ENCODE measurements at places on chromosomes 4 and X.
A peak's percentile ranks its signal among the peaks of the same experiment; 100 is the strongest.

GRCh38 chrX:69158166-69158980 lies 6.9 kb downstream of the PJA1 start:
- peak; percentile 25 for DNase-seq

DNA sequence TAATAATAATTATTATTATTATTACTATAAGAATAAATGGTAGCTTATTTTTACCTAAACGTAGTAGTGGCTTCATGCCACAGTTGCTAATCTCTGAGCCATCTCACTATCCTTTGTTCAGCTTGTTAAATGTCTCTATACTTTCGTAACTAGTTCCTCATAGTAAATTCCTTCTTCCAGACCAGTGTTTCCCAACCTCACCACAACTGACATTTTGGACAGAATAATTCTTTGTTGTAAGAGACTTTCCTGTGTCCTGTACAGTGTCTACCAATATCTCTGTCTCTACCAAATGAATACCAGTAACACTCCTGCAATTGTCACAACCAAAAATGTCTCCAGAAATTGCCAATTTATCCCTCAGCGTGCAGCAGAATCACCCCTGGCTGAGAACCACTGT lies 1040.9 kb downstream of the DMD start:
- no peak for DNase-seq

DNA sequence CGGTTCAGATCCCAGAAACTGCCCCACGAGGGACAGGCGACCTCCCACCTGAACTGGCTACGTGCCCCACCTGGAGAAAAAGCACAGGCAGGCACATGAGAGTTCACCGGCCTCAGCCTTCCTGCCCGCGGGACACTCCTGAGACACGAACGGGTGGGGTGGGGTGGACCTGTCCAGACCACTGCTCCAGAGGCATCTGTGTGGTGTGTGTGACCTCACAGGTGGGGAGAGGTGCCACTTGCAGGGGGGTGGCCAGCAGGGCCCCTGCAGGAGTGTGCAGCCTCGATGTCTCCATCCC lies 18.5 kb downstream of the NELFA start:
- DNase-seq = no peak

DNA sequence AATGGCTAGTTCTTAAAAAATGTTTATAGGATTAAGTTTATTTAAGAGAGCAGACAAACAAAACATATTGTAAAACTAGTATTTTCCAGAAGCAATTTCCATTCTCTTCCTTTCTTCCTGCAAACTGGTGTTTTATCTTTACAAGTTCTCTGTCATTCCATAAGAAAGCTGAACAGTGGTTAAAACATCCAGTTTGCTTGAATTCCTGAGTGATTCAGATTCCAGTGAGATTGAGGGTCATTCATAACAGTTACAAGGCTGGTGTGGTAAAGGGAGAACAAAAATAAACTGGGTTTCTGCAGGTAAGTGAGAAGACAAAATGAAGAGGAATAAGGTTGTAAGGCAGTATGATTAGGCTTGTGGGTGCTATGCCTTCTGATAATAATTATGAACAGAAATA lies 544.8 kb upstream of the DIPK2B start:
- DNase-seq = no peak

DNA sequence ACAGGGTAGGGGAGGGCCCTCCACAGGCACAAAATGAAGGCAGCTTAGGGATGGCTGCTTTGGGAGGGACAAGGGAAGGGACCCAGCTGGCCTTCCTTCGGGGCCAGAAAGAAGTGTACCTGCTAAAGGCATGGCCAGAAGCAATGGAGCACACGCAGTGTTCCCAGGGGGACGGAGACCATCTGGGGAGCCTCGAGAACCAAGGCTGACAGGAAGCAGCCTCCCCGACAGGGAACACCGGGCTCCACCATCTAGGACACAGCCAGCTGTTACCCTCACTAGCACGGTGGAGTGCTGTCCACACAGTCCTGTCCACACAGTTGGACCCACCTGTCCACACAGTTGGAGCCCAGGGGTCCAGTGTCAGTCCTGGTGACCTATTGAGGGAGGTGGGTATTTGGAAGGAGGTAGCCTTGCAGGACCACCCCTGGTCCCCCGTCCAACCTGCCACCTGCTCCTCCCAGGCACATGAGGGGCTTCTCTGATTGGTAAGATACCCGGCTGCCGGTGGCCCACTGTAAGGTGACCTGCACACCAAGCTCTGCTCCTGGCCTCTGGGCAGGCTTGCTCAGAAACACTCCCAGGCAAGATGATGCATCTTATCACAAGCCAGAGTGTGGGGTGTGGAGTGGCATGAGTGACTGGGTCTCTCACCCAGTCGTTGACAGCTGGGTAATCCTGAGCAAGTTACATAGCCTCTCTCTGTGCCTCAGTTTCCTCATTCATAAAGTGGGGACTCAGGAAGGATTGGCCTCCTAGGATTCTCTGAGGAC lies 20.5 kb upstream of the AFAP1 start:
- no peak for DNase-seq

DNA sequence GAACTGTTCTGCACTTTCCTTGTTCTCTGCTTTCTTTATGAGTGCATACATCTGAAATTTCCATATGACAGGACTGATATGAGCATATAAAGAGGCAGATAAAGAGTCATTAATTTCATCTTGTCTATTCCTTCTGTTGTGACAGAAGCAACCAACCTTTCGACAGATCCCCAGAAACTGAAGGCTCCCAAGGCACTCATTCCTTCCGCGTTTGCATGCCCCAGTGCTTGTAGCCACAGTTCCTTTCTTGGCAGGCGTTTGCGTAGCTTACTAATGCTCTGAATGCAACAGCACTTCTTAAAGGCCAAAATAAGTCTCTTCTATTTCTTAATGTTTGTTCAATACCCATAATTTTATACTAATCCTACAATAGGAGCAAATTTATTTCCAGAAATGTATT lies 94.0 kb upstream of the TBL1X start:
- no peak for DNase-seq

DNA sequence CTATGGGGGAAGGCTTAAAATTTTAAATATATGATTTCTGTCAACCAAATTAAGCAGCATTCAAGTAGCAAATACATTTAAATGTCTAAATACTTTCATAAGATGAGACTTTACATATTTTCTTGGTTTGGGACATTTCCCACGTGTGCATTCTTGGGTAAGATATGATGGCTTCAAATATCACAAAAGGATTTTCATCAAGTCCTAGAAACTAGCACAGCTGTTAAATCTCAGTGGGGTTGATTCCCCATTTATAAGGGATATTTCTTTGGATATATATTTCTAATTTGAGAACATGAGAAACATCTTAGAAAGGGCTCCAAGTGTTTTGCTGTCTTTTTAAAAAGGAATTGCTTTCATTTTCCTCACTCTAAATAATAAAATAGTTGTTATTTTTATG lies 90.2 kb downstream of the P2RY10 start:
- DNase-seq = no peak

DNA sequence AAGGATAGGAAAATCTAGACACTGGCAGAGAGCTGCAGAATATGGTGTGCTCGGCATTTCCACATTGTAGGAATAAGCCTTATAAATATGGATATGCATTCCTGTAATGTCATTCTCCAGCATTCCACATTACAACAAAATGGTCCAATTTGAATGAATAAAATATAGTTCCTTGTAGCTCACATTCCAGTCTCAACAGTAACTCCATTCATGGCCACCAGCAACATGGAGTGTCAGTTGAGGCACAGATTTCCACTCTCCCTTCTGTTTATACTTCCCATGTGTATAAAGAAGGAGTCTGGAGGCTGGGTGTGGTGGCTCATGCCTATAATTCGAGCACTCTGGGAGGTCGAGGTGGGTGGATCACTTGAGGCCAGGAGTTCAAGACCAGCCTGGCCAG lies 84.5 kb downstream of the AASDH start:
- no peak for DNase-seq

DNA sequence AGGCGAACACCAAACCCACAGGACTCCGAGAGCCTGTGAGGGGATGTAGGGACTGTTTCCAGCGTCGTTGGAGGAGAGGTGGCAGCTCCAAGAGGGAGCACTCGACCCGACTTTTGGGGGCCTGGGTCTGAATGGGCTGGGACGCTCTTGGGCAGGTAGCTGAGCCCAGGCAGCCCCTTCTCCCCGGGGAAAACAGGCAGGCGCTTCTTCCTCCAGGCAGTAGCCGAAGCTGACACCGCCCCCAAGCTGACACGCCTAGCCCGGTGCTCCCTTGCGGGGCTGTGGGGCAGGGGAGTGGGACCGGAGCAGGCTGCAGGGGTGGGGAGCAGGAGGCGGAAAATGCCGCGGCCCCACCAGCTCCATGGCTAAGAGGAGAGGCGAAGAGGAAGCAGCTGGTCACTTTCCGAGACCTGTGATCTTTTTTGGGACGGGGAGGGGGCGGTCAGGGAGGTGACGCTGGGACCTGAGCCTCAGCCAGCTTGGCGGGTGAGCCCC lies 4.2 kb downstream of the NKX1-1 start:
- DNase-seq = no peak

- no peak for DNase-seq
Measured at GRCh38 chr4:55468724-55469123, 73.0 kb downstream of the TMEM165 start.

DNA sequence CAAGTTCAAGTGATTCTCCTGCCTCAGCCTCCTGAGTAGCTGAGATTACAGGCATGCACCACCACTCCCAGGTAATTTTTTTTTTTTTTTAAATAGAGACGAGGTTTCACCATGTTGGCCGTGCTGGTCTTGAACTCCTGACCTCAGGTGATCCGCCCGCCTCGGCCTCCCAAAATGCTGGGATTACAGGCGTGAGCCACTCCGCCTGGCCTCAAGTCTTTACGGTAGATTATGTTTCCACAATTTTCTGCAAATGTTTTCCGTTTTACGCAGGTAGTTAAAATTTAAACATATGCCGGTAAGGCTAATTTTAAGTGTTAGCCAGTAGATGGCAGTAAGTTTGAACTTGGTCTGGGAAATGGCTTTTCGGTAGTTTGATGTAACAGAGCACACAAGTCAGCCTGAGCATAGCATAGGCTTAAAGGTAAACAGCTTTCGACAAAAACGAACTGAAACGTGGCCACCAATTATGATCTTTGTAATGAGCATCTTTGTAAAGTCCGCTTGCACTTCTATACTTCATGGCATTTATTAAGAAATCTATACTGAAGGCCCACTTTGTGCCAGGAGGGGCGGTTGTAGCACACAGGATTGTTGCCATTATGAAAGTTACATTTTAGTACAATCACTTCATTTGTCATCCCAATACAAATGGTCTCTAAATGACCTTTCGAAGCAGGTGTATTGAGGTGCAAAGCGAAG lies 31.1 kb downstream of the CCKAR start:
- peak; percentile 70 for DNase-seq

- peak; percentile 76 for DNase-seq
Measured at GRCh38 chr4:150867148-150867547, 147.9 kb downstream of the LRBA start.

DNA sequence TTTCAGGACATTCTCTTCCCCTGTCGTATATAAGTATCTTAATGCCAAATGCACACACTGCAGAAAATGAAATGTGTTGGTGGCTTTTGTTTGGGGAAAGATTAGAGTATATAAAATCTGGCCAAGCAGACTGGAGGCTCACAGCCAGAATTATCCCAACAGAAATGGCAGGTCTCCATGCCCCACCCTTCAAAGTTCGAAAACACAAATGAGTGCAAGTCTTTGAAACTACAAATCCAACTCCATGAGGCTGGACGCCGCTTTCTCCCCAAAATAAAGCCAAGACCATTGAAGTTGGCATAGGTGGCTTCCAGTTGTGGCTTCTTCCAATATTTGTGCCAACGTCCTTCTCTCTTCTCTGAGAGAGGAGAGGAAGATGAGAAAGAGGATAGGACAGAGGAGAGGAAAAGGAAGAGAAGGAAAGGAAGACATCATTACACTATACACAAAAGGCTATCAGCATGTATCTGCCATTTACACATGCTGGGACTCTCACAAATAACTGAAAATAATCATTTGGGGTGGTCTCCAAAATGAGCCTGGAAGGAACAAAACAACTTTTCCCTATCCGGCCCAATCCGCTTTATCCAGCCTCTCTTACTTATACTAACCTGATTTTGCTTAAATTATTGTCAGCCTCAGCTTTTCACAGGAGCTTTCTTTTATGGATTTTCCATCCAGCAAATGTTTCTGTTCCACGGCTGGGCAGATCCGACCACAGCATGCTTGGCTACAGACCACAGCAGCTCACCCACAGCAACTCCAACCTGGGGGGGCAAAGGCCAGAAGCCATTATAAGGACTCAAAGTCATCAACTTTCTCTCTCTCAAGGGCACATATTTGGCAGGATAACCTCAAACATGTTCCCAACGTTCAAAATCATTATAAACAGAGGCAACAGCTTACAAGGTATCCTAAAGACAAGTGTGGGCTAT lies 71.7 kb downstream of the APBB2 start:
- DNase-seq = no peak

DNA sequence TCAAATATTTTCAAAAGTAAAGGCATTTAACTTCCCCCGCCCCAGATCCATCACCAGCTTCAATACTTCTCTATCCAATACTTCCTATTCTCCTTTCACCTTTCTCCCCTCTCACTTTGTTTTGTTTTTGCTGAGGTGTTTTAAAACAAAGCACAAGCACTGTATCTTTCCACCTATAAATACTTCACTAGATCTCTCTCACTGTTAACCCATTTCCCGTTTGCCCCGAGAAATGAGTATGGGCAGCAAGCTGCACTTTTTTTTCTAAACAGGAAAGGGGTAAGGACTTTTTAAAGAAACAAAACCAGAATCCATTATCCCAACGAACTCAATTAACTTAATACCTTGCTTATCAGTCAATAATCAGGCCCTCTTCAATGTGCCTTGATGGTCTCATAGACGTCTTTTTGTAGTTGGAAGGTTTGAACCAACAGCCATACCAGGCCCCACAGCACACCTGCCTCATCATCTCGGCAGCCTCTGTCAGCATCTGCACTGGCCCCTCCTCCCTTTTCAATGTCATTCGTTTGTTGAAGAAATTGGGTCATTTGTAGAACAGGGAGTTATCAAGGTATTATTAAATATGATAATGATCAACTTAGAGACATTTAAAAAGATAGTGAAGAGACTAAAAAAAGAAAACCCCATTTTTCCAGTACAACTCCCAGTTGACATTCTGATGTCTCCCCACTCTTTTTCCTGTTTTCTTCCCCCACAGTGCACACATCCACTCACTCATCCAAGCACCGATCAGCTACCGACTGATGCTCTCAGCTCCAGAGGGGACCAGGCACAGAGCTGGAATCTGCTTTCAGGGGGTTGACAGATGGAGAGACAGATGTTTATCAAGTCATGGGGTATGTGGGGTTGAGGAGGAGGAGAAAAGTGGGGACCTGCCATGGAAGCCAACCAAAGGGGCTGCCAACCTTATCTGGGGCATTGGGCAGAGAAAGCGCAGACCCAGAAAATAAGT lies 25.8 kb downstream of the CRMP1 start:
- DNase-seq = no peak

Measured in NCI-H526 (cell line).